ENCODE measurements at places on chromosomes 4 and X.

DNA sequence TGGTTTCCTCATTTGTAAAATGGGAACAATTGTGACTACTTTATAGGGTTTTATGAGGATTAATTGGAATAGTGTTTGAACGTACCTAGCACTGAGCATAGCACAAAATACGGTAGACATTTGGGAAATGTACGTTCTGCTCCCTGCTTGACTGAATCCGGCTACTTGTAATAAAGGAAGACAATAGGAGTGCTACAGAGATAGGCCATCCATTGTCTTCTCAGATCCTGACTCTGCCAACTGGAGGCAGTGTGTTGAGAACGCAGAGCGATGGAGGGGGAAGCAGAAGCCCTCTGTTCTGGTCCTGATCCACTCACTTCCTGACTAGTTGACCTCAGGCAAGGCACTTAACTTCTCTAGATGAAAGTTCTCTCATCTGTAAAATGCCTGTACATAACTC is 26.4 kb downstream of the ENPP6 start:
- DNase-seq, result no peak

GRCh38 chrX:118392716-118393115 is 46.8 kb downstream of the WDR44 start:
- DNase-seq, result no peak

DNA sequence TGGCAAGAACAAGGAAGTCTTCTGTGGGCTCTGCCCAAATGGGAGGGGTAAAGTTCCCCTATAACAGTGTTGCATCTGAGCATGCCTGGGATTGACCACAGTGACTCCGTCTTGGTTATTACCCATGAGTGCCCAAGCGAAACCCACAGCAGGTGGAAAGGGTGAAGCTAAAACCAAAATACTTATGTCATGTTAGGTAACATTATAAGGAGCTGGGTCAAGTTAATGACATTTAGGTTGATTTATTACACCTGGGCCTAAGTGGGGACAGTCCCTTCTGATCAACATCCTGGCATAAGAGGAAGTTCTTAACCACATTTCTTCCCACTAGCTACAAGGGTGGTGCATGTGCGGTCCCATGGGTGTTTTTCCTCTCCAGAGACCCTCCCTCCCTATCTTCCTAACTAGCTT is 1.3 kb upstream of the ZNF732 start:
- no peak for DNase-seq

- DNase-seq, result no peak
Observed at GRCh38 chr4:118869808-118870342, 18.8 kb upstream of the SYNPO2 start.

- no peak for DNase-seq
Observed at GRCh38 chrX:10755439-10756334, 135.3 kb upstream of the MID1 start.

- DNase-seq, result no peak
Observed at GRCh38 chr4:612052-612748, 13.2 kb upstream of the PDE6B start.

DNA sequence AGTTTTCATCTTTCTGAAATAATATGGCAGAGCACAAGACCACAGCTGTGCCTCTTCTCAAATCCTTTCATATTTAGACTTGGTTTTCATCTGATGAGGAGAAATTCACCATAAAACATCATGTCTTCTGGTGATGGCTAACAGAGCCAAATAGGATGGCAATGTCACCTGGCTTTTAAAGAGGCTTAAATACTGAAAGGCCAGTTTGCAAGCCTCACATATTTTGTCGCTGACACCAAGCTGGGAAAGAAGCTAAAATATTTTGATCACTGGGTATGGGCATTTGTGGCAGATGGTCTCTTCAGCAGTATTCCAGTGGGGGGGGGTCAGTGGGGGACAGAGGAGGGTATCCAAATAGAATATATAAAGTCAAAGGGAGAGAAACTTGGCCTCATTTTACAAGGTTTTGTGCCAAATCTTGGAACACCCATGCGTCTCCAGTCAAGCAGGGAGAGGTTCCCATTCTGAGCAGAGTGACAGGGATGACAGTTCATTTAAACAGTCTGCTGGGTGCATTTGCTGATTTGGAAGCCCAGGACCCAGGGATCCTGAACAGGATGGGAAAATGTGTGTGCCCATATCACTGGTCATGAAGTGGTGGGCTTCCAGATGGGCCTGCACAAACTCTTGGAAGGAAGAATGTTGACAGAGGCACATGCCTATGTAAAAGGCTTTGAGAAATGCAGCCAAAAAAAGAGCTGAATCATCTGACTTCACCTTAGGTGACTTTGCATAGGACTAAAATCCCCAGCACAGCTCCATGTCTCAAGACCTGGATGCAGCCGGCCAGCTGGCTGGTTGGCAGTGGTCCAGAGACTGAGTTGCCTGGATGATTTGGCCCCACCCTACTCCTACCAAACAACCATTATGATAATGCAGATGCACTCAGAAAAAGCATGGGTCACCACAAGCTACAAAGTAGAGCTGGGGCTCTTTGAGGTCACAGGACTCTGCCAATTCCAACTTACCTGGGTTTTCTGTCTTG is 484.4 kb upstream of the NR3C2 start:
- no peak for DNase-seq

DNA sequence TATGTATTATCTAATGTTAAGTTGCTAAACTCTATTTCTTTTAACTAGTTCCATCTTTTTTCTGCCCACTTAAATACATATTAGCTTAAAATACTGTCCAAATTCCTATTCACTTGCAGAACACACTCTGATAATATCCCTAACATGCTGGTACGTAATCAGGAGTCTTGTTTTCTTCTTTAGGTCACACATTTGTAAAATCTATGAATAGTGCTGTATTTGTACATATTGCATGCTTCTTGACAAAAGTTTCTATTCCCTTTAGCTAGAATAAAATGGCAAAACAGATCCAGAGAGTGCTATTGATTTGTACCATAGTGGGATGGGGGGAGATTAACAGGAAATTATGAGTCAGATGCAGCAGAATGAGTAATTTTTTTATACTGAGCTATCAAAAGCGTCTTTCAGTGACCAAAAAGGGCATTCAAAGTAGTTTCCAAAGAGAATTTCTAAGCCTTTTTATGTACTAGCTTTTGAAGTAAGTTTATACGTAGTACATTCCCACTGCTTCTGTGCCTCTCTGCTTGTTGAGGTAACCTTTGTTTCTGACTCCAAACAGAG is 126.5 kb downstream of the PTPN13 start:
- no peak for DNase-seq

- no peak for DNase-seq
Observed at GRCh38 chrX:5646818-5647217, 581.8 kb downstream of the NLGN4X start.

- peak; percentile 65 for DNase-seq
Observed at GRCh38 chr4:39637586-39638353, 895 bp downstream of the SMIM14 start.

DNA sequence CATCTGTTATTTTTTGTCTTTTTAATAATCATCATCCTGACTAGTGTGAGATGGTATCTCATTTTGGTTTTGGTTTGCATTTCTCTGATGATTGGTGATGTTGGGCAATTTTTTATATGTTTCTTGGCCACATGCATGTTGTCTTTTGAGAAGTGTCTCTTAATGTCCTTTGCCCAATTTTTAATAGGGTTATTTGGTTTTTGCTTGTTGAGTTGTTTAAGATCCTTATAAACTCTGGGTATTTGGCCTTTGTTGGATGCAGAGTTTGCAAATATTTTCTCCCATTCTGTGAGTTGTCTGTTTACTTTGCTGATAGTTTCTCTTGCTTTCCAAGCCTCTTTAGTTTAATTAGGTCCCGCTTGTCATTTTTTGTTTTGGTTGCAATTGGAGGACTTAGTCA is 152.1 kb upstream of the MED14 start:
- DNase-seq, result no peak

- DNase-seq, result no peak
Observed at GRCh38 chr4:110164856-110165255, 33.6 kb downstream of the ELOVL6 start.

- DNase-seq, result no peak
Observed at GRCh38 chr4:30989508-30989907, 269.3 kb downstream of the PCDH7 start.

GRCh38 chr4:18878561-18878960 is 857.0 kb upstream of the LCORL start:
- no peak for DNase-seq

- DNase-seq, result no peak
Observed at GRCh38 chr4:124937993-124938392, 225.5 kb upstream of the ANKRD50 start.

- DNase-seq, result no peak
Observed at GRCh38 chr4:58435871-58436270, 1325.7 kb upstream of the IGFBP7 start.

DNA sequence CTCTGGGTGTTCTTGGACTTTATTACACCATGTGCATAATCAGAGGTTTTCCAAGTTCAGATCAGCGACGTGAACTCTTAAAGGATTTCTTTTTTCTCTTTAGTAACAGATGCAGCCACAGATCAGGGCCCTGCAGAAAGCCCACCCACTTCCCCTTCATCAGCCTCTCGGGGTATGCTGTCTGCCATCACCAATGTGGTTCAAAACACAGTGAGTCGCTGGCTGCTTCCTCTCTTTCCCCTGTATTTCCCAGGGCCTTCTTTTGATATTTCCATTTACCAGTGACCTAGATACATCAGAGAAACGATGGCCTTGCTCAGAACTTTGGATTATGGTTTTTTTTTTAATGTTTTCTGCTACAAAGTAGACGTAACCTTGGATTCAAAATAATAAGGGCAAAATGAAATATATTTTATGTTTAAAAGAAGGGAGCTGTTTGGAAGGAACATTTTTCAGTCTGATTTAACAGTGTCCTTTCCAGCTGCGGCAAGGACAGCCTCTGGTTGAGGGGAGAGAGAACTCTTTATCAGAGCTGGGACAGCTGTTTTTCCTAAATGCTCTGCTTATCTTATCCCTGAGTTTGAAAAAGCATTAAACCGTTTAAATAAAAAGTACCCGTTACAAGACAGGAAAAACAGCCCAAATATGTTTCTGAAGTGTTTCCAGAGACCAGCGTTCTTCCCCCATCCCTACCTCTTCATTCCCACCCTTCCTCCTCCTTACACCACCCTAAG is 38.2 kb downstream of the FAM114A1 start:
- no peak for DNase-seq

GRCh38 chr4:1899149-1900086 is 28.2 kb downstream of the NSD2 start:
- DNase-seq, result peak; percentile 86

DNA sequence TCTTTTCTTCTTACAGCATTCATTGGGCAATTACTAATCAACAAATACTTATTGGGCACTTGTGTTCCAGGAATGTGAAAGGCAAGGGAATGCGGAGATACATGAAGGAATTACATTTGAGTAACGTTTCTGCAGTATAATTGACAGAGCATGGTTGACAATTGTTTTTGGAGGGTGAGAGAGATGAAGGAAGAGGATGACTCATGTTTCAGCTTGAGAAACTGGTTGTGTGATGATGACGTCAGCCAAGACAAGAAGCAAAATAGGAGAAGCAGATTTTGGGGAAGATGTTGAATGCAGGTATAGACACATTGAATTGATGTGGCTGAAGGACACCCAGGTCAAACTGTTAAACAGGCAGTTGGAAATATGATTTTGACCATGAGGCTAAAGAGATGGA is 8.0 kb upstream of the CPEB2 start:
- DNase-seq, result no peak

DNA sequence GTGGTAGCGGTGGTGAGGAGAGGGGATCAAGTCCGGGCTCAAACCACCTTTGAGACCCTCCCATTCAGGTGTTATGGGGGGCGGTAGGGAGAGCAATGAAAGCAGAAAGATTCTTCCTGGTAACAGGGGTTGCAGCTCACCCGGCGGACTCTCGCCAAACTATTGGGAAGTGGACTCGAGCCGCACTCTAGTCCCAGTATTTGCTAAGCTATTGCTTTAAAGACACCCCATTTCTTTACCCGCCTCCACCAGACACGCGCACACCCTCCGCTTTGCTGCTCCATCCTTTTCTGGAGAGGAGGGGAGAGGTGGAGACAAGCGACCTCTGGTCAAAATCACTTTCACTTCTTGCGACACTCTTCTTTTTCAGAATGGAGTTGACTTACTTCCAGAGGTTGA is 625 bp upstream of the GABRA4 start:
- DNase-seq, result no peak

GRCh38 chr4:128512161-128512560 is 224.5 kb upstream of the PGRMC2 start:
- no peak for DNase-seq

- DNase-seq, result no peak
Observed at GRCh38 chr4:189117426-189117825, 823.2 kb upstream of the FRG1 start.

- DNase-seq, result no peak
Observed at GRCh38 chr4:84683064-84683850, 100.3 kb downstream of the CDS1 start.

GRCh38 chr4:164251257-164251656 is 502.7 kb upstream of the SMIM31 start:
- DNase-seq, result no peak

GRCh38 chrX:129649268-129650182 is 5.2 kb downstream of the APLN start:
- no peak for DNase-seq

DNA sequence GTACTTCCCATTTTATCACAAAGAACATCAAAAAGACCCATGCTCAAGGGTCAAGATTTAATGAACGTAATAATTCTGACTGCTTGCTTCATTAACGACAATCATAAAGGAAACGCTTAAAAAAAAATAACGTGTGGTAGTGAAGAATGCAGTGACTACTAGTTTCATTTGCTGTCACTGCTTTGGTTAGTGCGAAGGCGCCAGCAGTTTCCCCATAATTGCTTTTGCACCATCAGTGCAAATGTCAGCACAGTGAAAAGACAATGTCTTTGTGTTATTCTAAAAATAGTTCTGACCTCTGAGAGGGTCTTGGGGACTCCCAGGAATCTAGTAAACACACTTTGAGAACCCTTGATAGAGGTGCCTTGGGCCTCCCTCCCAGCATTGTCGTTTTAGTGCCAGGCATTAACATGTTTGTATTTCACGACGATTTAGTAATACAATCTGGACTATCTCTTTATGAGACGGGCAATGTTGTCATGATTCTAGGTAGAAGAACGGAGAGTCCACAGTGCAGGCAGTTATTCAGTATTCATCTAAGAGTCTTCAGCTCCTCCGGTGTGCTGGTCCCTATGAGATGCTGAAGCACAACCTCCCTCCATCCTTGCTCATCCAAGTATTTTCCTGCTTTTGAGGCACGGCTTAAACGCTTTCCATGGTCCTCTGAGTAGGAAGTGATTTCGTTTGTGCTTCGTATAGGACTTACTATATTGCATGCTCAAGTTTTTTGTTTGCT is 71.0 kb downstream of the AFF1 start:
- peak; percentile 71 for DNase-seq

- DNase-seq, result no peak
Observed at GRCh38 chr4:187128222-187128621, 404.6 kb upstream of the FAT1 start.

- no peak for DNase-seq
Observed at GRCh38 chr4:158527516-158527915, 5.8 kb downstream of the RXFP1 start.

GRCh38 chr4:26372525-26373172 is 51.8 kb downstream of the RBPJ start:
- peak; percentile 61 for DNase-seq

DNA sequence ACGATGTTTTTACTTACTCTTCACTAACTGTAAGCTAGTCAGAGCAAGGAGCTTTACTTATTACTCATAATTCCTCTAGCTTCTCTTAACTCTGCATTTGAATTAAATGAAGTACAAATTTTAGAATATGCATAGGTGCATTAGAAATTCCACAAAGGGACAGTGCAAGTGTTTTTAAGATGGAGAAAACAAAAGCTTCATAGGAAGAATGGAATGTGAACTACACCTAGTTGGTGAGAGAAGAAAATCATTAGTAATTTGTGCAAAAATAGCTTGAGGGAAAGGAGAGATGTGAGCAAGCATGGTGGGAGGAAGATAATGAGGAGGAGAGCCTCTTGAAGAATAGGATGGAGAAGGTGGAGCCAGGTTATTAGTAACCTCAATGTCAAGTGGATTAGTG is 77.5 kb upstream of the SMARCA5 start:
- no peak for DNase-seq

All from natural killer cell treated with Interleukin-12 subunit alpha and Interleukin-12 subunit beta and Interleukin-15 and Interleukin-18, amount 100 ng/mL, for 72 hours (primary cell).